ENCODE measurements at places on chromosomes 6 and 20. TPM values are rescaled to one million over a fixed set of nuclear protein-coding genes. Genes with fewer than 3 reads are reported as not detected.

The FAM209A gene
- 4.1 TPM for total RNA-seq

The NDUFAF4 gene
- total RNA-seq, result 30.0 TPM

The GPLD1 gene
- total RNA-seq, result 0.34 TPM

The BPI gene
- total RNA-seq, result not detected

The ADAM33 gene
- total RNA-seq, result not detected

- peak overlapping the region; percentile 93 for H3K27ac ChIP-seq
- peaks cover 24% of the 10 kb centered on the region for H3K27me3 ChIP-seq
- no peak for DNase-seq
- H3K4me3 ChIP-seq, result peak overlapping the region; percentile 70
- H3K36me3 ChIP-seq, result peaks cover 14% of the 10 kb centered on the region
Measured at GRCh38 chr6:38714239-38715015, 684 bp upstream of the DNAH8 start.

GRCh38 chr6:121619987-121620740, 184.7 kb downstream of the GJA1 start:
- H3K4me1 ChIP-seq, result no peaks in the 10 kb centered on the region
- DNase-seq, result no peak
- peaks cover 3% of the 10 kb centered on the region for H3K36me3 ChIP-seq
- H3K4me3 ChIP-seq, result no peak overlapping the region
- no peak overlapping the region for H3K27ac ChIP-seq

- DNase-seq, result no peak
- no peak overlapping the region for H3K4me3 ChIP-seq
- no peak overlapping the region for H3K27ac ChIP-seq
- no peaks in the 10 kb centered on the region for H3K4me1 ChIP-seq
Measured at GRCh38 chr6:167778497-167779128, 48.1 kb upstream of the AFDN start.

- H3K36me3 ChIP-seq, result peaks cover 49% of the 10 kb centered on the region
- no peak for DNase-seq
- no peak overlapping the region for H3K27ac ChIP-seq
- H3K27me3 ChIP-seq, result no peaks in the 10 kb centered on the region
- no peak overlapping the region for H3K4me3 ChIP-seq
Measured at GRCh38 chr6:105359419-105360370, 43.2 kb downstream of the PREP start.

DNA sequence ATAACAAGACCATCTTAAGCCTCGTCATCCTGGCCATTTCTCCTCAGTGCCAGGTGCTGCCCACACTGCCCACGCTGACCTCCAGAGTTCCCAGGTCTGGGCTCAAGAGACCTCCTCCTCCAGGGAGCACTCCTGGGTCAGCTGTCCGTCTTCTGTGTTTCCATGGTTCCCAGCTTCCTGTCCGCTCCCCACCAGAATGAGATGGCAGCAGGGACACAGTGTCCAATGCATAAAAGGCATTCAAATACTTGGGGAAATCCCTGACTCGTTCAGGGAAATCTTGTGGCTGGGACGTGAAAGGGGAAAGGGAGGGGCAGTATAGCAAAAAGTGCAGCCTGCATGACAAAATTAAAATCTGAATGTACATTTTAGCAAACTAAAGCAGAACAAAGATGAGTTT, 54.3 kb downstream of the SLC23A2 start:
- H3K4me1 ChIP-seq, result peaks cover 19% of the 10 kb centered on the region
- H3K4me3 ChIP-seq, result no peak overlapping the region
- peaks cover 10% of the 10 kb centered on the region for H3K36me3 ChIP-seq
- H3K27ac ChIP-seq, result no peak overlapping the region
- no peaks in the 10 kb centered on the region for H3K27me3 ChIP-seq
- no peak for DNase-seq

DNA sequence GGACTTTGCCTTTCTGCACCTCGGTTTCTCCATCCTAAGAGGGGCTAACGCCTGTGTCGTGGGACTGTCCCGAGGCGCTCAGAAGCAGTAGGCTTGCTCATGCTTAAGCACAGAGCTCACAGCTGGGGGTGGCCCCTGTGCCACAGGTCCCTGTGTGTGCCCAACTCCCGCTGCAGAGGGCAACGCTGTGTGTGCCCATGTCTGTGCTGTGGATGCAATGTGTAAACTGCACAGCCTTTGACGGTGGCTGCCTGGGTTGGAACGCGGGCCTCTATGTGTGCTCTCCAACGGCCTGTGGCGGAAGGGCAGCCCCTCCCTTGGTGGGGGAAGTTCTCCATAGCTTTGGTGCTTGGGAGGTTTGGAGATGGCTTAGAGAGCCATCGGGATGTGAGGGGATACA, 10.7 kb upstream of the GATA5 start:
- H3K4me1 ChIP-seq, result peaks cover 7% of the 10 kb centered on the region
- DNase-seq, result no peak
- H3K36me3 ChIP-seq, result no peaks in the 10 kb centered on the region
- H3K4me3 ChIP-seq, result no peak overlapping the region

DNA sequence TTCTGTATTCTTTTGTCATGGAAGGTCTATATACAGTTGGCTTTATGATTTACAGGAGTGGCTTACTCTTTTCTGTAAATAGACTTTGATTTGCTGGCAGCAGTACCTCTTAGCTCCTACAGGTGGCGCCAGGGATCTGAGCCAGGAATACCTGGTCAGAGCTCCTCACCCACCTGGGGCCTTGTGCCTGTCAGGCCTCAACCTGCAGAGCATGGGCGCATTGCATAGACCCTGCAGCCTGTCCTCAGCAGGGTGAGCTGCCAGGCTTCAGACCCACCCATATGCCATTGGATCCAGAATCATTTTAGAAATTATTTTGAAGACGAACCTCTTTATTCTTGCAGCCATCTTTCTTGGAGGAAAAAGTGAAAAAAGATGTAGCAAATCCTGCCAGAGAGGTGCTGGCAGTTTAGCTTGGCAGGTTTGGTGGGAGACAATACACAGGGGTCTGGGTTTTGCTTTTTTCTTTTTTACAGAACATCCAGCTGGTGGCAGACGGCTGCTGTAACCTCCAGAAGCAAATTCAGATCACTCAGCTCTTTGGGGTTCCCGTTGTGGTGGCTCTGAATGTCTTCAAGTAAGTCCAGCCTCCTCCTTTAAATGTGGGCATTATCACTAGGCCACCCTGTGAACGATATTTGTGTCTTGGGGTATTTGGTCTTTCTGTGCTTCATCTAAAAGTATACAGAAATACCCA, 149.1 kb downstream of the MTHFD1L start:
- H3K27ac ChIP-seq, result no peak overlapping the region
- H3K4me1 ChIP-seq, result no peaks in the 10 kb centered on the region
- peak; percentile 54 for DNase-seq
- H3K4me3 ChIP-seq, result no peak overlapping the region

DNA sequence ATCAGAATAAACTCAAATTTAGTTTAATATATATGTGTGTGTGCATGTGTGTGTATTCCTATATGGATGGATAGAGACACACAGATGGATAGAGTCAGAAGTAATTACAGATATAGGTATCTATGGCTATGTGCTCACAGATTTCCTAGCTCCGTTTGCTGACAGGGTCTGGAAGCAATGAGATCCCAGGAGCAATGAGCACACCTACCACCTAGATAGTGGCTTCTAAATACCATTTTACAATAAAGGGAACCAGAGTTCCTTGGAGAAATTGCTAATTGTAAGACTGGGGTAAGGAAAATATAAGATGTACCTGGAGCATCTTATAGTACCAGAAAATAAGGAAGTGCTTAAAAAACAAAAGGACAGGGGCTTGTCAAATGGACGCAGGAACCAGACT, 196.2 kb upstream of the PRDM1 start:
- H3K27me3 ChIP-seq, result peaks cover 29% of the 10 kb centered on the region
- H3K4me3 ChIP-seq, result no peak overlapping the region
- H3K4me1 ChIP-seq, result peaks cover 19% of the 10 kb centered on the region
- DNase-seq, result no peak

- no peaks in the 10 kb centered on the region for H3K27me3 ChIP-seq
- no peak overlapping the region for H3K27ac ChIP-seq
- H3K4me1 ChIP-seq, result peaks cover 17% of the 10 kb centered on the region
- no peak for DNase-seq
Measured at GRCh38 chr6:31892821-31893220, 4.7 kb downstream of the EHMT2 start.

- peaks cover 4% of the 10 kb centered on the region for H3K36me3 ChIP-seq
- no peak overlapping the region for H3K27ac ChIP-seq
- no peak overlapping the region for H3K4me3 ChIP-seq
- peaks cover 7% of the 10 kb centered on the region for H3K4me1 ChIP-seq
Measured at GRCh38 chr6:157045831-157046454, 268.8 kb downstream of the ARID1B start.

DNA sequence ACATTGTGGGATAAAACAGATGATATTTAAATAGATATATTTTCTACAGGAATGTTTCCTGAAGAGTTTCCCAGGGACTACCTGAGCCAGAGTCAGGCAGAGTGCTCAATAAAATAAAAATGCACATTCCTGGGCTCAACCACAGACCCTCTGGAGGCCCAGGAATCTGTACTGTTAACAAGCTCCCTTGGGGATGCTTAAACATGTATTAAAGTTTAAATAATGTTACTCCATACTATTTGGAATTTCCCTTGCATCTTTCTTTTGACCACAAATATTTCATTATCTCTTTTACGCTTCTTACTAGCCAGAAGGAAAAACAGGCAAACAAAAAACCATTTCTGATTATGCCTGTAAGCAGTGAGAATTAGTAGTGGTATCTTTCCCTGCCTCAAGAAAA, 42.3 kb downstream of the GPR63 start:
- H3K27ac ChIP-seq, result no peak overlapping the region
- H3K4me3 ChIP-seq, result no peak overlapping the region

DNA sequence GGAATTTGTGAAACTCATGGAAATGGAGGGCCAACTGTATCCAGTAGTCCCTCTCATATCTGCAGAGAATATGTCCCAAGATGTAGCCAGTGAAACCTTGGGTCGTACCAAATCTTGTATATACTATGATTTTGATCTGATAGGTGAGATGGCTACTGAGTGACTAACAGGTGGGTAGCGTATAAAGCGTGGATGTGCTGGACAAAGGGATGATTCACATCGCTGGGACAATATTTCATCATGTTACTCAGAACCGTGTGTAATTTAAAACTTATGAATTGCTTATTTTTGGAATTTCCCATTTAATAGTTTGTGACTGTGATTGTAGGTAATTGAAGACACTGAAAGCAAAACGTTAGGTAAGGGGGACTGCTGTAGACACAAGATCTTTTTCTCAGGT, 144.1 kb downstream of the SMAP1 start:
- peaks cover 12% of the 10 kb centered on the region for H3K36me3 ChIP-seq
- H3K4me3 ChIP-seq, result no peak overlapping the region
- no peak for DNase-seq
- no peaks in the 10 kb centered on the region for H3K27me3 ChIP-seq

GRCh38 chr6:16106991-16107787, 21.7 kb upstream of the MYLIP start:
- no peaks in the 10 kb centered on the region for H3K36me3 ChIP-seq
- no peak for DNase-seq
- no peak overlapping the region for H3K4me3 ChIP-seq

DNA sequence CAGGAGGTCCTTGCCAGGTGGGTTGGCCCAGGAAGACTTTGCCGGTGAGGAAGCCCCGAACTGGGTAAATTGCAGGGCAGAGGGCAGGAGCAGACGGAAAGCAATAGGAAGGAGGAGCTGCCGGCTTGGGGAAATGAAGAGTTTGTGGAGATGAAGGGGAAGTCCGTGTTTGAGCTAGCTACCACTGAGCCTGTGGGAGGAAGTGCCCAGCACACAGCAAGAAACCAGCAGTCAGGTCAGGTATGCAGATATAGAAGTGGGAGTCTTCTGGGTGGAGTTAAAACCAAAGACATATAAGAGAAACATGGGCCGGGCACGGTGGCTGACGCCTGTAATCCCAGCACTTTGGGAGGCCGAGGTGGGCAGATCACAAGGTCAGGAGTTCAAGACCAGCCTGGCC, 34.7 kb downstream of the CD24 start:
- DNase-seq, result no peak
- no peak overlapping the region for H3K27ac ChIP-seq
- no peaks in the 10 kb centered on the region for H3K4me1 ChIP-seq
- no peak overlapping the region for H3K4me3 ChIP-seq
- no peaks in the 10 kb centered on the region for H3K36me3 ChIP-seq

GRCh38 chr6:153966001-153966400, 73.0 kb upstream of the OPRM1 start:
- H3K4me1 ChIP-seq, result peaks cover 4% of the 10 kb centered on the region
- H3K27ac ChIP-seq, result no peak overlapping the region
- no peak overlapping the region for H3K4me3 ChIP-seq
- no peaks in the 10 kb centered on the region for H3K36me3 ChIP-seq

GRCh38 chr6:90941885-90942284, 355.0 kb upstream of the MAP3K7 start:
- H3K4me3 ChIP-seq, result no peak overlapping the region
- no peak overlapping the region for H3K27ac ChIP-seq
- H3K27me3 ChIP-seq, result peaks cover 3% of the 10 kb centered on the region
- H3K36me3 ChIP-seq, result no peaks in the 10 kb centered on the region
- peaks cover 6% of the 10 kb centered on the region for H3K4me1 ChIP-seq
- no peak for DNase-seq

DNA sequence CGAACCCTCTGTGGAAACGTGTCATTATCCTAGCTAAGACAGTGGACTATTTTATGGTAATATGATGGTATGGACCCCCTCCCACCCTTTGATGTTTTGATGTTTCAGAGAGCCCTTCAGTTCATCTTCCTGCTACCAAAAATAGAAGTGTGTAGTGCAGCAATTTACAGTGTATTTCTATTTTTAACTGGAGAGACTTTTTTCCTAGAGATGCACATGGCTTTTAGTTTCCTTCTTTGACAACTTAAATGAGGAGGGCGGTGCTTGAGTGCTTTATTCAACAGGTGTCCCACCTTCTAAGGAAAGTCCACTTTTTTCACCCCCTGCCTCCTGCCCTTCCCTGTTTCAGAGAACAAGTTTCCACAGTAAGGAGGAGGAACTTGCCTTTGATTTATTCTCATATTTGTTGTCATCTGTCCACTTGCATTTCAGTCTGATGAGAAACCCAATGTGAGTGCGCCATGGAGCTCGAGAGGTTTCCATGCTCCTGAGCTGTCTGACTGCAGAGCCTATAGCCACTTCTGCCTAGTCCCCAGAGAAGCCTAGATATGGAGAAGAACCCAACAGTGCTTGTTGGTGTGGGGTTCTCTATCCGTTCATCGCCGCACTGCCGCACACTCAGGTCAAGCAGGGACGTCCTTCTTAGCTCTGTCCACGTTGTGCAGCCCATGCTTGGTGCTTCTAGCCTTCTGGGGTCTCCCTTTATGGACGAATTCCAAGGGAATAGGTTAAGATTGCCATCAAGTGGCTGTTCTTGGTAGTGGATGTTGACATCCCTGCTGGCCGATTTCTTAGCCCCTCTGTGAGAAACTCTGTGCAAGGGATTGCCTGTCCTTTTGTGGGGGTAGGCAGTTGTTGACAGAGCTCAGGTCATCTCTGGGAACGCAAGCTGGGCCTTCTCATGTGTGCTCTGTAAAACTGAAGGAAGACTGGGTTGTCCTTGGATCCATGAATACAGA, 144.2 kb downstream of the JARID2 start:
- H3K27me3 ChIP-seq, result no peaks in the 10 kb centered on the region
- H3K36me3 ChIP-seq, result peaks cover 18% of the 10 kb centered on the region

GRCh38 chr6:52000064-52000463, 87.3 kb downstream of the PKHD1 start:
- H3K27ac ChIP-seq, result no peak overlapping the region
- H3K27me3 ChIP-seq, result peaks cover 12% of the 10 kb centered on the region
- no peaks in the 10 kb centered on the region for H3K36me3 ChIP-seq
- H3K4me1 ChIP-seq, result no peaks in the 10 kb centered on the region
- DNase-seq, result no peak

GRCh38 chr6:35089935-35090505, 51.1 kb downstream of the TCP11 start:
- peaks cover 2% of the 10 kb centered on the region for H3K27me3 ChIP-seq
- no peak overlapping the region for H3K27ac ChIP-seq
- DNase-seq, result no peak
- peaks cover 2% of the 10 kb centered on the region for H3K4me1 ChIP-seq
- no peak overlapping the region for H3K4me3 ChIP-seq
